Activated T-cell treated with anti-CD3 and anti-CD28 coated beads, Interleukin-2, amount 50 U/mL, for 72 hours (primary cell): ENCODE measurements at places on chromosomes 1 and 21. TPM values are rescaled to one million over a fixed set of nuclear protein-coding genes. Genes with fewer than 3 reads are reported as not detected.

The CRABP2 gene
- 2.5 TPM for total RNA-seq

The NKAIN1 gene
- total RNA-seq = not detected

The NLRP3 gene
- total RNA-seq = 0.38 TPM

GRCh38 chr1:228279722-228280105 lies 71.9 kb downstream of the OBSCN start:
- peaks cover 6% of the 10 kb centered on the region for H3K4me1 ChIP-seq
- no peak for DNase-seq
- H3K4me3 ChIP-seq = no peak overlapping the region
- no peak overlapping the region for H3K27ac ChIP-seq
- no peaks in the 10 kb centered on the region for H3K27me3 ChIP-seq
- no peaks in the 10 kb centered on the region for H3K36me3 ChIP-seq

GRCh38 chr21:16587141-16587581 lies 857.4 kb downstream of the USP25 start:
- H3K4me1 ChIP-seq = no peaks in the 10 kb centered on the region
- no peak for DNase-seq
- H3K4me3 ChIP-seq = no peak overlapping the region
- no peak overlapping the region for H3K27ac ChIP-seq
- no peaks in the 10 kb centered on the region for H3K27me3 ChIP-seq

The C1orf141 gene
- 0.17 TPM for total RNA-seq

GRCh38 chr1:187490266-187490665 lies 661.5 kb downstream of the PLA2G4A start:
- H3K36me3 ChIP-seq = no peaks in the 10 kb centered on the region
- no peak overlapping the region for H3K27ac ChIP-seq
- DNase-seq = no peak
- H3K4me1 ChIP-seq = no peaks in the 10 kb centered on the region
- H3K27me3 ChIP-seq = no peaks in the 10 kb centered on the region

- H3K27ac ChIP-seq = peak overlapping the region; percentile 80
- no peaks in the 10 kb centered on the region for H3K27me3 ChIP-seq
- H3K4me1 ChIP-seq = peaks cover 34% of the 10 kb centered on the region
- no peaks in the 10 kb centered on the region for H3K36me3 ChIP-seq
- no peak overlapping the region for H3K4me3 ChIP-seq
- no peak for DNase-seq
Observed at GRCh38 chr1:147046189-147046862, 108.2 kb downstream of the NBPF12 start.

DNA sequence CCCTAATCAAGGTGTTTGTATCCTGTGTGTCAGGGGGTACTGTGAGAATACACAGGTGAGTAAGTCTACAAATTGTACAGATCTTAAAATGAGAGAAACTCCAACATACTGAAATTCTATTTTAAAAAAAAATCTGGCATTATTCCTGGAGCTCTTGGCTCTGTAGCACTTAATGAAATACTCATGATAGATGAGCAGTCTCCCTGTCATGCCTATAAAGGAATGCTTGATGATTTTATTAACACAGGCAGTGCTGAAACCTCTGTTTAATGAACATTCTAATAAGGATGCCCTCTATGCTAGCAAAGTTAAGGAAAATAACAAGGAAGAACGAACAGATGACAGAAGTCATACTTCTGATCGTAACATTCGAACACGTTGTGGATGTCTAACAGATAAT lies 233.9 kb upstream of the NEGR1 start:
- no peaks in the 10 kb centered on the region for H3K4me1 ChIP-seq
- H3K4me3 ChIP-seq = no peak overlapping the region
- no peak overlapping the region for H3K27ac ChIP-seq
- no peak for DNase-seq
- no peaks in the 10 kb centered on the region for H3K36me3 ChIP-seq

GRCh38 chr21:17467392-17467791 lies 45.5 kb upstream of the CXADR start:
- no peak for DNase-seq
- no peak overlapping the region for H3K4me3 ChIP-seq
- H3K4me1 ChIP-seq = no peaks in the 10 kb centered on the region
- no peak overlapping the region for H3K27ac ChIP-seq

GRCh38 chr1:16447641-16448040 lies 7.1 kb downstream of the NECAP2 start:
- peaks cover 16% of the 10 kb centered on the region for H3K36me3 ChIP-seq
- H3K4me3 ChIP-seq = no peak overlapping the region
- H3K27ac ChIP-seq = no peak overlapping the region

DNA sequence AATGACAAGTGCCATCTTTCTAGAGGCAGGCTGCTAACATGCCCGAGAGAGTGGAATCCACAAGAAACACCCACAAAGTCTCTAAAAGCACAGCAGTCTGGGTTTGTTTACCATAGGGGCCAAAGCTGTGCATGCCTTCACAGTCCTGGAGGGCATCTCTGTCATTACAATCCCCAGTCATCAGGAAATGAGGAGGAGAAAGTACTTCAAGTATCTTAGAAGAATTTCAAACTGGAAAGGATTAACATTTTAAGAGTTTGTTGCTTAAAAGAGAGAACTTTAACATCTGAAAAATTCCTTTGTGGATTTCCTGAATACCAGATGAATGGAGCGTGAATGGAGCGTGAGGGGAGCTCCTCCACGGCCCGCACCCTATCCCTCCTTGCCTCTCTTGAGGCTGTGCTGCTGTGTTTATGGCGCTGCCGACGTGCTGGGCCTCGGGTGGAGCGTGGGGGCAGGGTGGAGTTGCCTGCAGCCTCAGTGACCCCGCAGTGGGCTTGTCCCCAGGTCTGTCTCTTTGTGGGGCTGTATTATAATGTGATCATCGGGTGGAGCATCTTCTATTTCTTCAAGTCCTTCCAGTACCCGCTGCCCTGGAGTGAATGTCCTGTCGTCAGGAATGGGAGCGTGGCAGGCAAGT lies 23.3 kb downstream of the SLC6A17 start:
- H3K36me3 ChIP-seq = no peaks in the 10 kb centered on the region
- no peak overlapping the region for H3K4me3 ChIP-seq
- no peak for DNase-seq
- H3K27ac ChIP-seq = no peak overlapping the region

The CYP4A11 gene
- total RNA-seq = not detected

The CFHR3 gene
- total RNA-seq = not detected

The OXCT2 gene
- 2.9 TPM for total RNA-seq

- H3K4me1 ChIP-seq = no peaks in the 10 kb centered on the region
- no peak overlapping the region for H3K4me3 ChIP-seq
- peaks cover 14% of the 10 kb centered on the region for H3K36me3 ChIP-seq
- H3K27ac ChIP-seq = no peak overlapping the region
- DNase-seq = no peak
- H3K27me3 ChIP-seq = no peaks in the 10 kb centered on the region
Observed at GRCh38 chr1:172616195-172616594, 42.7 kb upstream of the FASLG start.

GRCh38 chr1:26028490-26028980 lies 7.0 kb downstream of the EXTL1 start:
- H3K4me3 ChIP-seq = no peak overlapping the region
- no peak for DNase-seq
- H3K27ac ChIP-seq = no peak overlapping the region
- no peaks in the 10 kb centered on the region for H3K27me3 ChIP-seq

The CNN3 gene
- total RNA-seq = 11.2 TPM

The GRHL3 gene
- total RNA-seq = 2.0 TPM

- H3K27ac ChIP-seq = no peak overlapping the region
- H3K4me1 ChIP-seq = peaks cover 8% of the 10 kb centered on the region
- H3K4me3 ChIP-seq = no peak overlapping the region
- H3K27me3 ChIP-seq = peaks cover 8% of the 10 kb centered on the region
- H3K36me3 ChIP-seq = peaks cover 1% of the 10 kb centered on the region
Observed at GRCh38 chr21:42013376-42013775, 3.2 kb upstream of the ZBTB21 start.

The ELAVL4 gene
- not detected for total RNA-seq

The TNFSF4 gene
- 2.0 TPM for total RNA-seq

The SERTAD4 gene
- not detected for total RNA-seq

- H3K4me3 ChIP-seq = no peak overlapping the region
- peaks cover 2% of the 10 kb centered on the region for H3K36me3 ChIP-seq
- DNase-seq = no peak
- H3K27me3 ChIP-seq = no peaks in the 10 kb centered on the region
- no peaks in the 10 kb centered on the region for H3K4me1 ChIP-seq
- no peak overlapping the region for H3K27ac ChIP-seq
Observed at GRCh38 chr1:80582980-80583379, 1217.8 kb upstream of the ADGRL2 start.

DNA sequence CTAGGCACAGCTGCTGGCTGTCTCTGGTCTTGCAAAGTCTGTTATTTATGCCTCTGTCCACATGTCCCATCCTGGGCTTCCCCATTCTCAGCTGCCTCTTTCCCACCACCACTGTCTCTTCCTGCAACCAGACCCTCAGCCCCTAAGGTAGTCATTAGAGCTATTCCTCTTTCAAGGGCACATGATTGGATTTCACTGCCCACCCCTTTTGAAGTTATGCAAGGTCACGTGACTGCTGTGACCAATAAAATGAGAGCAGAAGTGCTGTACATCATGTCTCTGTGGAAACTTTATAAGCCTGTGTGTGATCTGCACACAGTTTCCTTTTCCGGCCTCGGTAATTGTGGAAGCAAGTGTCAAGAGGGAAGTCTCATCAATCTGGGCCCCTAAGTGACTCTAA lies 136.6 kb upstream of the HMGB4 start:
- no peak for DNase-seq
- no peaks in the 10 kb centered on the region for H3K36me3 ChIP-seq
- peaks cover 7% of the 10 kb centered on the region for H3K27me3 ChIP-seq
- no peak overlapping the region for H3K27ac ChIP-seq

DNA sequence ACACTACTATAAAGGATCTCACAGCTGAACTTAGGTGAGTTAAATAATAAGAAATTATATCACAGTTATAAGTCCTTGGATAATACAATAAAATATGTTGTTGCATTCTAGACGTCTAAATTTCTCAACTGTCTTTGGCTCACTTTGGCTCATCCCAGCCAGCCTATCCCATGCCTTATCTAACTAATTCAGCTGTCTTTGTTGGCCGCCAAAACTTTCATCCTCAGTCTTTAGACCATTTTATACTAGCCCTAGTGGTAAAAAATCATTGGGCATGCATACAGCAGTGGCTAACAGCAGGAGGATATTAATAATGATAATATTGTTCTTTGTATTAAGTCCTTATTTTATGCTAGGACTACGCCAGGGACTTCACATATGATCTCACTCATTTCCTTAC lies 59.3 kb downstream of the CCDC18 start:
- no peaks in the 10 kb centered on the region for H3K4me1 ChIP-seq
- H3K27ac ChIP-seq = no peak overlapping the region
- peaks cover 29% of the 10 kb centered on the region for H3K36me3 ChIP-seq
- no peaks in the 10 kb centered on the region for H3K27me3 ChIP-seq
- H3K4me3 ChIP-seq = no peak overlapping the region
- no peak for DNase-seq

GRCh38 chr1:223343692-223344091 lies 20.3 kb downstream of the SUSD4 start:
- no peaks in the 10 kb centered on the region for H3K27me3 ChIP-seq
- H3K4me1 ChIP-seq = no peaks in the 10 kb centered on the region
- DNase-seq = no peak

DNA sequence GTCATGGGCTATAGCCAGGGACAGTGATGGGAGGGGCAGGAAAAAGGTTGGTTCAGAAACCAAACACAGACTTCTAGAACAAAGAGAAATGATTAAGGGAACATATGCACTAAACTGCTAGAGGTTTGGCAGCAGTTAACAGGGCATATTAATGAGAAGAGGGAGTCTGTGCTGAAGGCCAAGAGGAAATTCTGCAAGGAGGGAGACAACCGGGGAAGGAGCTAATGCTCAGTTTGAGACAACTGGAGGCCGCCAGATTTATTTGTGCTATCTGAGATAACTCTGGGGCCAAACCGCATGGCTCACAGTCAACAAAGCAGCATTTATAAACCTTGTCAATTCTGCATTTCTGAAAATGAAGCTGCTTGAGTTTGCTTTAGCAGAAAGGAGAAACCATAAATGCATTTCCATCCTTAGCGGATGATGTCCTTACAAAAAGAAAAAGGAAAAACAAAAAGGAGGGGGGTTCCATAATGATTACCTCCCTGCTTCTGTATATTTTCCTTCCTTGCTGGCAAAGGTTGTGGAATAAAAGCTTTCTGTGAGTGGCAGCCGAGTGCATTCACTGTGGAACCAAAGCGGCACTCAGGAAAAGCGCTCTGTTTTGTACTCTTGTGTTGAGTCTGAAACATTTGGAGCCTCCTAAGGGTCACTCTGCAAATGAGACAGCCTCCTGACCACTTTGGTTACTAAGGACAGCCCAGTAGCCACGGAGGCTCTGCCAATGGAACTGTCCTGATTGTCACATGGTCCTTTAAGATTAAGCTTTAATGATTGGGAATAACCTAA lies 70.3 kb downstream of the SIM2 start:
- no peaks in the 10 kb centered on the region for H3K27me3 ChIP-seq
- no peaks in the 10 kb centered on the region for H3K4me1 ChIP-seq
- no peak overlapping the region for H3K4me3 ChIP-seq

GRCh38 chr1:12146343-12147112 lies 20.3 kb upstream of the TNFRSF1B start:
- DNase-seq = no peak
- H3K4me3 ChIP-seq = no peak overlapping the region
- peaks cover 9% of the 10 kb centered on the region for H3K36me3 ChIP-seq
- peak overlapping the region; percentile 93 for H3K27ac ChIP-seq
- H3K27me3 ChIP-seq = no peaks in the 10 kb centered on the region
- H3K4me1 ChIP-seq = peaks cover 83% of the 10 kb centered on the region

The DBT gene
- 11.9 TPM for total RNA-seq

DNA sequence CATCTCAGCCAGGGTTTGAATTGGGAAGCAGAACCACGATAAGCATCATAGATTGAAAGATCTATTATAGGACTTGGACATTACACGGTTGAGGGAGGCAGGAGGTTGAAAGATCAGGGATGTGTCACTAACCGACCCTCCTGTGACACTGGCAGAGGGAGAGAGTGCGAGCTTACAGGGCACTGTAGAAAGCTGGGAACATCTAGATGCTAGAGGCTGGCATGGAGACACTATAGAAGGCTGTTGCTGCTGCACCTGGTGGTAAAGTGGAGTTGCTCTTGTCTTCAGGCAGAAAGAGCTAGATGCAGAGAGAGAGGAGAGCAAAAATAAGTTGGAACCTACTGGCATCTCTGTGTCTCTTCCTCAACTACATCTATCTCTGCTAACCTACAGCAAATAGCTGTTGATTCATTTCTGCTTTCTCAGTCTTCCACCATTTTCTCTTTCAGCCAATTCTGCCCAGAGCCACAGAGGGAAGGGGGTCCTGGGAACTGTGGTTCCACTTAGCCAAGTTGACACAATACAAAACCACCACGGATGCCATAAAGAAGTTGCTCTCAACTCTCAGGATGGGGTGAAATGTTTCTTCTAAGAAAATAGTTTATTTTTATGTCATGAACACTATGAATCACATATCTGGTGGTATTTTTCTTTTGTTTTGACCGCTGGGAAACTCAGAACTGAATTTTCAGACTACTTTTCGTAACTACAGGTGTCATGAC lies 155.9 kb downstream of the ZNF281 start:
- no peak overlapping the region for H3K4me3 ChIP-seq
- H3K36me3 ChIP-seq = no peaks in the 10 kb centered on the region
- peaks cover 22% of the 10 kb centered on the region for H3K27me3 ChIP-seq
- H3K27ac ChIP-seq = no peak overlapping the region
- H3K4me1 ChIP-seq = peaks cover 24% of the 10 kb centered on the region

The CTTNBP2NL gene
- total RNA-seq = 4.6 TPM

The FTCD gene
- 1.00 TPM for total RNA-seq

The DMBX1 gene
- 0.37 TPM for total RNA-seq
